ENCODE measurements at places on chromosomes 13 and 19.

- DNase-seq: peak; percentile 34
Observed at GRCh38 chr19:12156223-12157058, at the start of gene ZNF625. Gene ZNF625, minus strand, starts transcription at chr19:12156734. Its CDS starts 176 bp downstream, at chr19:12156558.

GRCh38 chr13:40692946-40693345 lies 26.5 kb upstream of the FOXO1 start:
- DNase-seq: no peak

DNA sequence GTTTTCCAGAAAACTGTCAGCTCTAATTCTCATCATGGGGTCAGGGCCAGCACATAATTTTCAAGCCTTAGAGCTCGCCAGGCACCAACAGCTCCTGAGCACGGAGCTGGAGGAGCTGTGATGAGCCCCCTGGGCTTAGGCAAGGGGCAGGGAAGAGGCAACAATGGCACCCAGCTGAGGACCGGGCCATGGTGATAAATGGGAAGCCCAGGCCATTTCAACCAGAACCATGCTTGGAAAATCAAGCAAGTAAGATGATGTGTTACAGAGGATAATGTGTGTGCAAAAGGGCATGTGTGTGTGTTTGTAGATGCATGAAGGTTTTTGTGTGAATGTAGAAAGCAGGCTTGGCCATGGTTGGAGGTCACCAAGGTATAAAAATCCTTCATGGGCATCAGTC lies 66.8 kb upstream of the UBAC2 start:
- DNase-seq: no peak

DNA sequence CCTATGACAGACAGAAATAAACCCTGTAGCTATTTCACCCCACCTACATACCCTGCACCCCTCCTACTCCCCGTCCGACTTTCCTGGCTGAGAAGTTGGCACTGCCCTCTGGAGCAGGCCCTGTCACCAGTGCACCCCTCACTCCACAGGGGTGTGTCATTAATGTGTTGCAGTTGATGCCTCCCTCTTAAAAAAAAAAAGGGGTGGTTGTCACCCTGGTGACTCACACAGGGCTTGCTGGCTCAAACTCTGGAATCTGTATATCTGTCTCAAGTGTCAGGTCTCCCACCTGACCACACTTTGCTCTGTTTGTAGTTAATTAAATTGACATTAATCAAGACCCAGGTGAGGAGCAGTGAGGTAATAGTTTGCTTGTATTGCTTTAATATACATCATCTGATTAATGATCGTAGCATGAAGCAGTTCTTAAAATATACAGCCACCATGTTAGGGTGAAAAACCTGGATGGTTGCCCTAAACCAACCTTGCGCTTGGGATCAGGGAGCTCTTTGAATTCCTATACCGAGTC lies 2.0 kb upstream of the GATAD2A start:
- peak; percentile 51 for DNase-seq

DNA sequence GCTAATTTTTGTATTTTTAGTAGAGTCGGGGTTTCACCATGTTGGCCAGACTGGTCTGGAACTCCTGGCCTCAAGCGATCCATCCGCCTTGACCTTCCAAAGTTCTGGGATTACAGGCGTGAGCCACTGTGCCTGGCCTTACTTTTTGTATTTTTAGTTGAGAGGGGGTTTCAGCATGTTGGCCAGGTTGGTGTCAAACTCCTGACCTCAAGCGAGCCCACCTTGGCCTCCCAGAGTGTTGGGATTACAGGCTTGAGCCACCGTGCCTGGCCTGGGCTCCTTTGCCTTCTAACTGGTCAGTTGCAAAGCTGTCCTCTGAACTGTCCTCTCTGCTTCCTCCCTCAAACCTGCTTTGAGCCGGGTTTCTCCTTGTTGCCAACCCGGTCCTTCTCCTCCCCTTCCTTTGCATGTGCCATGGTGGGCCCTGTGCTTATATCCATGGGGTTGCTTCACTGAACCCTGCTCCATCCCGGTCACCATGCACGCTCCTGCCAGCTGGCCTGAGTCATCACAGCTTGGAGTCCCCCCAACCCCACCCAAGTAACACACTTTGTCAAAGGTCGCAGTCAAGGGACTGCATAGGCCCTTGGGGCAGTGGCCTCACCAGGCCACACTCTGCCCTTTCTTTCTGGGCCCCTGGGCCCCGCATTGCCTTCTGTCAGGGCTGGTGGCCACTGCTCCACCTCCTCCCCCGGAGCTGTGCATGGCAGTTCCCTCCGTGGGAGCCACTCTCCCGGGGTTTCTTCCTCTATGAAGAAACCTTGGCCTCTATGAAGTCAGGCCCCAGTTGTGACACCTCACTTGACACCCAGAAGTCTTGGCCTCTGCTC lies 21.2 kb downstream of the WTIP start:
- DNase-seq: no peak

Measured in CD4-positive, alpha-beta T cell treated with Interleukin-17A for 4 hours (primary cell).